GM04503 (cell line): ENCODE measurements at places on chromosomes 4 and X.

DNA sequence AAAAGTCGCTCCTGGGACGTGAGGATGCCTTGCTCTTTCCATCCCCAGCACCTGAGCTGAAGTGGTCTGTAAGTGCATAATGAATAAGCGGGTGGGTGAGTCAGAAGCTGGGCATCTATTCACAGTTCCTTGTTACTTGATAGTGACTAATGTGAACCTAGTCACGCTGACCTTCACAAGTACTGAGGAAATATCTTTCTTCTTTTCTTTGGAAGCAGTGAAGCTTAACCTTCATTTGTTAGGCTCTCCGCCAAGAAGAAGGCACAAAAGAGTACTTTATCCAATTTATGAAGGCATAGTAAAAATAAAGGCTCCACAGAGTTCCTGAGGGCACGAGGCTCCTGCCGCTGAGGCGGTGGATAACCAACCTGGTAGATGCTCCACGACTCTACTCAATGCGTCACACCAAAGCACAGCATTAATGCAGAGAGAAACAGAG is 475.7 kb upstream of the SLIT2 start:
- DNase-seq = peak; percentile 34

DNA sequence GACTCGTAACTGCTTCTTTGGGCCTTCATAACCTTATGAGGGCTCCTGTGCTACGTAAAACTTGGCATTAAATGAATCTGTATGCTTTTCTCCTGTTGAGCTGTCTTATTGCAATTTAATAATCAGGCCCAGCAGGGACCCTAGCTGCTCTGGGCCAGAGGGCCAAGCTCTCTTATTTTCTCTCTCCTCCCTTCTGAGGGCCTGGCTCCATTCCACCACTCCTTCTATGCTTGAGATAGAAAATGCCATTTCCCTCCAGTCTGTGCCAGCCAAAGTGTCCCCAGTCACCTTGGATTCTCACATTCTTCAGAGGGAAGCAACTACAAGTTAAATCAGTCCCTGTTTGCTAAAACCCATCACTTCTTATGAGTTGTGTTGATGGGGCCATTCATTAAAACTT is 90.1 kb downstream of the CLCN4 start:
- no peak for DNase-seq

- DNase-seq = no peak
Observed at GRCh38 chr4:80243274-80244018, 23.0 kb upstream of the FGF5 start.

DNA sequence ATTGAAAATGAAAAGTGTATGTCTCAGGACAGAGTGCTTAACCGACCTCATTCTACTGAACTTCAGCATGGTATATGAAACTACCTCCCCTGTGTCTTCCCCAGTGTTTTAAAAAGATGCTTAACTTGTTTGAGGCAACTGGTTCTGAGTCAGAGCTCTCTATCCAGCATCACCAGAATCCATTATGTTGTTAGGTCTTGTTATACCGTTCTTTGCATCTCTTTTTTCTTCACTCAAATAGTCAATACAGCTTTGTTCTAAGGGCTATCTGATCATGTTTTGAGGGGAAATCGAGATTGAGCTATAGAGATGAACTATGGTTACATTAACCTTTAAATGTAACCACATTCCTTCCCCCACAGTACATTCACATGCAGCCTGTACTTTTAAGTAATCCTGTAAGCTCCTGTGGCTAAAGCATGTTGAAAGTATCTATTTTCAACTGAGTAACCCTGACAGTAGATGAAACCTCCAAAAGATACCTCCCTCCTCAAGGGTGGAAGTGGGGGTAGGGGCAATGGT is 514.4 kb downstream of the RPA4 start:
- no peak for DNase-seq

- DNase-seq = no peak
Observed at GRCh38 chr4:88999392-88999930, 57.5 kb downstream of the FAM13A start.

- DNase-seq = no peak
Observed at GRCh38 chr4:3314706-3315260, 22.0 kb downstream of the RGS12 start.

DNA sequence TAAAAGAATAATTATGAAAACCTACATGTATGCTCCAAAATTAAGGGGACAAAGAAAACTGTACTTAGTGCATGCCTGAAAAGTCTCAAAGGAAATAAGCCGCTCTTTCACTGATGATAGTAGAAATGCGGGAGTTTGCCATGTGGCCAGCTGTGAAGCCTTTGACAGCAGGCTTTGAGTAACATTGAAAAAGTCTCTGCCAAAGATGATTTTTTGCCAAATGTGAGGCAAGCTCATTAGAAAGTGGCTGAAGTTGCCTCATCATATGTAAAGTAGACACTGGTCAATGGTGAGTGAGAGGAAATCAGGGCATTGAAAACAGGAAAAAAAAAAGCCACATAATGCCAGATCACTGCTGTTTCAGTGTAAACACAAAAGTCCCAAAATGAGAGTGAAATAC is 2360.1 kb downstream of the PCDH7 start:
- DNase-seq = no peak

DNA sequence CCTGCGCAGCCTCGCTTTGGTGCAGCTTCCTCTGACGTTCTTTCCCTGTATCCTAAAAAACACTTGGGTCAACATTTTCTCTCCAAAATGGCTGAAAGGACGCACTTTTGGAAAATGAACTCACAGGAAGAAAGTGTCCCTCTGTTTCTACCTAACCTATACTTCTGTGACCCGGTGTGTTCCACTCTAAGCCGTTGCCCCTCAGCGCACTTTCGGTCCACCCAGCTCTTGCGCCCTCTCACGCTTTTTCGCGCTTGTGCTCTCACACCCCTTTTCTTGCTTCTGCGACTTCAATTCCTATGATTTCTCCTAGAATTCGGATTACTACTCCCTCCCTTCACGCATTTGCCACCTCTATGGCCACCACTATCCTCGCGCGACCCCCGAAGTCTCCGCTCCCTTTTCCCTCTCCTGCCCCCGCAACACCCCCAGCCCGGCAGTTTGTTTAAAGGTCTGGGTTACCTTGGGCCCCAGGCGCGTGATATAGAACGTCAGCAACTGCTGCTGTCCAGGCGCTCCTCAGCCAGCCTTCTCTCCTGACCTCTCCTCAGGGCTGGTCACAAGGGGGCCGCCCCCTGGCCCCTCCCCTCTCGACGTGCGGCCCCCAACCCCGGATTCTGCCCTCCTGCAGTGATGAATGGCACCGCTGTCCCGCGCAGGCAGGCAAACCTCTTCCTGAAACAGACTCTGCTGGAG is at the start of gene USP51:
Gene USP51 (minus strand): TSS at position 535 of the 696 bp plus-strand sequence. CDS start 909 bp downstream, outside the sequence.
- no peak for DNase-seq

GRCh38 chr4:67659065-67659464 is 41.9 kb downstream of the UBA6 start:
- DNase-seq = no peak

GRCh38 chrX:13007519-13008188 is 32.7 kb downstream of the TMSB4X start:
- DNase-seq = peak; percentile 34

DNA sequence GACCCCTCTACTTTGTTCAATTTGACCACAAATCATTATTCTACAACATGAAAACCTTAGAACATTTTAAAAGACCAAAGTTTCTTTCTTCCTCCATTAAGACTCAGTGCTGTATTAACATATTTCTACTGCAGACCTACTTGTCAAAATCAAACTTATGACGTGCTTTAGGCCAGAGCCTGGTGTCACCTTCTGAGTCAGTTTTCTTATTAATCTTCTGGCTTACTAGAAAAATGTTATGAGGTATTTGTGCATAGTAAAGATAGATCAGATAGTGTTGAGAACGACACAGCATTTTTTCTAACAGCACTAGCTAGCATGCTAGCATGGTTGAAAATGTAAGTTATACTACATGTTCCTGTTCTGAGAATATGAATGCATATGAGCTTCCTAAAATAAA is 333.6 kb upstream of the FAM241A start:
- no peak for DNase-seq

DNA sequence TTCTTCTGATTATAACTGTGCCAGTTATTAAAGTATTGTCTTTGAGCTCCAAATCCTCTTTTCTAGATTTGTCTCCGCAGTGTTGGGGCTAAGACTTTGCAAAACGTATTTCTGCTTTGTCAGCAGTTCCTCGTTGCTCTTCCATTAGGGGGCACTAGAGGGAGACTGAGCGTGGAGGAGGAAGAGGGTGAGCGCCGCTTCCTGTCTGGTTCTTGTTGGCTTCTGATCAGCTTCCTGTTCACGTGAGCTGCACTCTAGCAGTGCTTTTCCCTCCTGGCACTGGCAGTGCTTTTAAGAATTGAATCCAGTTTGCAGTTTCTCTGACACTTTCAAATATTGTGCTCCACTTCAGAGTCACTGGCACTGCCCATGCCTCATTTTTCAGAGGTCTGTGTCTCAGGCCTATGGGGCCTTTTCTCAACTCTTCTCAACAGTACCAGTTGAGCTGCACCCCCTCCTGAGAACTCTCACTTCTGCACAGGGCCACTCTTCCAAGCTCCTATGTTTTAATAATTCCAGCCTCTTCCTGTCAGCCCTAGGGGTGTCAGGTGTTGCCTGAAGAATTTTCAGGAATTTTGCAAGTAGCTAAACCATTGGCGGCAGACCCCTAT is 54.4 kb upstream of the LCORL start:
- DNase-seq = no peak

- no peak for DNase-seq
Observed at GRCh38 chr4:40340030-40340429, 4.9 kb downstream of the CHRNA9 start.

DNA sequence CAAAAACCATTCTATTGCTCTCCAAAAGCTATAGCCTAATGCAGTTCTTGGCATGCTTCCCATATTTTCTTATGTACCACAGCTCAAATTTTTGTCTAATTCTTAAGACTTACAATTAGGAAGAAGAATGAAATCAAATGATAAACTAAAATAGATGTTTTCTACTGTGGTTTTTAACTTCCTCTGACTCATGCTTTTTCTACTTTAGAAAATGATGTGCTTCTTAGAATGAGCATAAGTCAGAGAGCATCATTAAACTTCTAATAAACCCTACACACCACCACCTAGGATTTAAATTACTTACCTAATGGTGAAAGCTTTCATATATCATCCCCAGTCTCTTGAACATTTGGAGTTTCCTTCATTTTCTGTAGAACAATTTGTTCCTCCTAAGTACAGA is 217.0 kb upstream of the NDST3 start:
- DNase-seq = no peak

DNA sequence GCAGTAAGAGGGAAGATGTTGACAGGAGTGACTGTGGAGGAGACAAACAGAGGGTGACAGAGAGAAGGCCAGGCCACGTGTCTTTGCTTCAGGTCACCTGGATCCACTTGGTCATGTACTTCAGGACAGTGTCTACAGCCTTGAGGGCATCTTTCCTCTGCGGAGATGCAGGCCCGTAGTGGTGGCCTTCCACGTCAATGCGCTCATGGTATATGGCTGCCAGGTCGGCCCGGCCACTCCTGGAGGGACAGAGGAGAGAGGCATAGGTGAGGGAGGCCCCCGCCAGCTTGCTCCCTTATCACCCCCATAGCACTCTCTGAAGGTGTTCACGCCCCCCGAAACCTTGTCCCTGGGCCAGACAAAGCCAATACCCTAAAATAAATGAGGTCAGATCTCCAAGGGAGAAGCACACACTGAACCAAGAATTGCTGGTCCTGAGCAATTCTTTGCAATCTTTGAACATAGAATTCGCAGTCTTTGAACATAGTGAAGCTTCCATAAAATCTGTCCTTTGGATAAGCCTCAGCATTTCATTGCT is 99.9 kb downstream of the ENPP6 start:
- no peak for DNase-seq

GRCh38 chr4:4384837-4385236 is 2.1 kb upstream of the NSG1 start:
- DNase-seq = no peak

GRCh38 chrX:153917869-153918268 is 8.2 kb downstream of the ARHGAP4 start:
- no peak for DNase-seq

- DNase-seq = no peak
Observed at GRCh38 chrX:17860811-17861488, at the start of gene RAI2. TSS of gene RAI2 (minus strand) at chrX:17861298. CDS start at chrX:17802010, 59,288 bp downstream.

GRCh38 chrX:118974088-118974907 is at the start of gene LONRF3:
TSS of gene LONRF3 (plus strand) at chrX:118974618. CDS start at chrX:118974781, 163 bp downstream.
- DNase-seq = no peak

DNA sequence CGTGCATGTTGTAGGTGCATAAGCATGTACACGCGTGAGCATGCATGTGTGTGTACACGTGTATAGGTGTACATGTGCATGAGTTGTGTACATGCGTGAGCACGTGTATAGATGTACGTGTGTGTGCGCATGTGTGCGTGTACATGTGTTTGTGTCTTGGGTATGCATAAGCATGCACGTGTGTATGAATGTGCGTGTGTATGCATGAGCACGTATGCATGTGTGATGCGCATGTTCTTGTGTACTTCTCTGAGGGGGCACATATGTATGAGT is 9.0 kb downstream of the NAT8L start:
- DNase-seq = no peak

DNA sequence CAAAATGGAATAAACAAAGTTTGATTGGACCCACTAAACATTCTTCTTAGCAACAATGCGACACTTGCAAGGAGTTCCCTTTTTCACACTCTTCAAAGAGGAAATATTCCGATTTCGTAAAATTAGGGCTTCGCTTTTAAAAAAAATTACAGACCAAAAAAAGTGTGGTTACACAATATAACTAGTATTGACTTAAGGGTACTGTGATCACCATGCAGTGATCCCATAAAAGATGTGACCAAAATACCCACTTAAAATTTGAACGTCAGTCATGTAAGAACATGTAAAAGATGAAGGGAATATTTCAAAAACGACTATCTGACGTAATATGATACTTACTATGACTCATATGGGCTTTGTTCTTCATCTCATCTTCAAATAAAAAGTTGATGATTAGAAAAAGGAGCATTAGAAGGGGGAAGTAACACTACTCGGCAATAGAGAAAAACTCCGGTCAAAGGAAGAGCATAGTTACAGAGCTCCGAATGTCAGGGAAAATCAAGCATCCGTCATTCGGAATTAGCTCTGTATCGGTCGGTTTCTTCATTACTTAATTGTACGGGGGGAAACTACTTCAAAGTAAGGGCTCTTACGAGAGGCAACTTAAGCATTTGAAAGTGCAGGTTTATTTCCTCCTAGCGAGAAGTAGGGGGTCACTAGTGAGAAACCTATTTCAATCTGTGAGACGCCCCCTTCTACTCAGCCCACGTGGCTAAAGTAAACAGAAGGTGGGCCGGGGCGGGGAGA is 1.3 kb upstream of the TET2 start:
- DNase-seq = no peak

DNA sequence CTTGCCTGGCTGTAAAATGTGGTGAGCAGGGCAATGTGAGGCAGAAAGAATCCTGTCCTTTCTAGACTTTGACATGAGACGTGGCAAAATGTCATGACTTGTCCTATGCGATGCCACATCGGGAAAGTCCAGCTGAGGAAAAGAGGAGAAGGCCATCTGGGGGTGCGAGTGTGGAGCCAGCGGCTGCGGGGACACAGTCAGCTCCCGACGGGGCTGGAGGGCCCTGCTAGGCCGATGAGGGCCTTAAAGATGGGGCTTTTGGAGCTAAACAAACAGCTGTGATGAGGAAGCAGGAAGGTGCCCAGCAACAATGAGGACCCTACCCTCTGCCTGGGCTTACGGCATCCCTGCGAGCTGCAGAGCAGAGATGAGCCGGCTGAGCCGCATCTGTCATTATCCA is 7.7 kb downstream of the CPZ start:
- DNase-seq = no peak

GRCh38 chr4:108446556-108446955 is 173.8 kb upstream of the RPL34 start:
- DNase-seq = no peak
